ENCODE measurements at places on chromosomes 7 and 10.

DNA sequence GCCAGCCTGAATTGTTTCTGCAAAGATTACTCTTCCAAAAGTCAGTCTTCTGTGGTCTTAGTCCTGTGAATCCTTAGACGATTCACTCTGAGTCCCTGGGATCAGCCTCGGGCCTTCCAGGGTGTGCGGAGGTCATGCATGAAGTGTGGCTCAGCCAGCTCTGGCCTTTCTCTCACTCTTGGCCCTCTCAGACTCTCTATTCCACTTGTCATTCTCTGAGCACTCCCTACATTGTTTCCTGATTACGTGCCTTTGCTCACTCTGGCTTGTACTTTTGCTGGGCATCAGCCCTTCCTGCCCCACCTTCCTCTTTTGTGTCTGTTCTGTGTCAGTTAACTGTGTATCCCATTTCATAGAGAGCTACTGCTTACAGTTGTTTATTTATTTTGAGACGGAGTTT, 36.0 kb downstream of the CCNY start:
- no peak for DNase-seq

- DNase-seq: no peak
Measured at GRCh38 chr7:66250711-66251110, 45.6 kb downstream of the TPST1 start.

DNA sequence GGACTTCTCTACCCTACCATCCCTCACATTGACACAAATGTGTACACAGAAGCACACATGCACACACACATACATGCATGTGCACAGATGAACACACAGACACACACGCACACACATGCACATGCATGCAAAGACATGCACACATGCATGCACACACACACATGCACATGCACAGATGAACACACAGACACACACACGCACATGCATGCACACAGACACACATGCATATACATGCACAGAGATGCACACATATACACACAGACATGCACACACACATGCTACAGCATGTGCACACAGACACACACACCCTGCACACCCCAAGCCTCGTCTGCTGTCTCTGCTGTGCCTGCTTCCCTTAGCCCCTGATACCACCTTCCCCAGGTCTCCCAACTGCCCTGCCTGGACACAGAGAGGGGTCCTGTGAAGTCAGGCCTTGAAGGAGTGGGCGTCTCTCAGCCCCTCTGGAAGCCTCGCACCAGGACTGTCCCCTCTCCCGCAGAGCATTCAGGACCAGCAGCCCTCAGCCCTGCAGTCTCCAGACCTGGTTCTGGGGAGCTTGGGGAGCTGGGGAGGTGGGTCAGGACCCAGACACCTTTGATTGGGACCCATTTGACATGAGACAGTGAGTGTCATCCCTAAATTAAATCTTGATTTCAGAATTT, 181.8 kb downstream of the DNAJB6 start:
- DNase-seq: no peak

DNA sequence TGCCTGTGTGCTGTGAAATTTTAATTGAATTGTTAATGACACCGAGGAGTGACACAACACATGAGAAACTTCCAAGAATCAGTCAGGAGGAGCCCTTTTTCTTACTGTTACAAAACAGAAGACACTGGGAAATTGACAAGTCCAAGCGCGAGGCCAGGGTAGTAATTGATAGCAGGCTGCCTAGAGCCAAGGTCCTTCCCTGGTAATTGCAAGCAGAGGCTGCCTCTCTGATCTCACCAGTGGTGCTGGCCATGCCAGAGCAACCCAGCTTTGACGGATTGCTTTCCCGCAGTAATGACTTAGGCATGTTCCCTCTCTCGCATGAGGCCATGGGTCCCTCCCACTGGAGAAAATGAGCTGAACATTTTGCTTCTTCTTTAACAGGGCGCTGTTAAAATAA, 111.5 kb downstream of the LRMDA start:
- DNase-seq: no peak

GRCh38 chr10:128576943-128577670, 450.9 kb upstream of the MKI67 start:
- no peak for DNase-seq

- no peak for DNase-seq
Measured at GRCh38 chr7:44912775-44913347, 27.5 kb upstream of the PURB start.

GRCh38 chr10:118745056-118745455, 9.7 kb downstream of the CACUL1 start:
- no peak for DNase-seq

- no peak for DNase-seq
Measured at GRCh38 chr10:103854686-103855391, 537 bp downstream of the SH3PXD2A start.

GRCh38 chr10:27481486-27481885, 22.6 kb upstream of the RAB18 start:
- no peak for DNase-seq

GRCh38 chr10:17143055-17143690, 13.6 kb upstream of the CUBN start:
- no peak for DNase-seq

GRCh38 chr10:60367431-60367830, 22.2 kb downstream of the ANK3 start:
- DNase-seq: no peak

- DNase-seq: no peak
Measured at GRCh38 chr7:150895809-150896208, 43.5 kb downstream of the AOC1 start.

DNA sequence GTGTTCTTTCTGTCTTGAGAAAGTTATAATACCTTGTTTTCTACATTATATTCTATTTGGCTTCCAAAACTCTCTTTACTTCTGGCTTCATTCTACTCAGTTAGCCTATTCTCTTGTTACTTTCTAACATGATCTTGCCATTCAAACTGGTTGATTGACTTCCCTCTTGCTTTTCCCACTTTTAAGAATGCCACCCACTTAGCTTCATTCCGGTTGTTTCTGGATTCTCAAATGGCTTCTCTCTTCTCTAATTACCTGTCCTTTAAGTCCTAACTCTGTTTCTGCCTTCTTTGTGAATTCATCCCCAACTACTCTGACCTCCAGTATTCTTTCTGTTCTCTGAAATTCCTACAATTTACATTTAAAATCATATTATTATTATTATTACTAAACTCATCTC, 52.0 kb downstream of the ANKIB1 start:
- DNase-seq: no peak

GRCh38 chr10:49186613-49187012, 1.6 kb downstream of the TMEM273 start:
- no peak for DNase-seq

DNA sequence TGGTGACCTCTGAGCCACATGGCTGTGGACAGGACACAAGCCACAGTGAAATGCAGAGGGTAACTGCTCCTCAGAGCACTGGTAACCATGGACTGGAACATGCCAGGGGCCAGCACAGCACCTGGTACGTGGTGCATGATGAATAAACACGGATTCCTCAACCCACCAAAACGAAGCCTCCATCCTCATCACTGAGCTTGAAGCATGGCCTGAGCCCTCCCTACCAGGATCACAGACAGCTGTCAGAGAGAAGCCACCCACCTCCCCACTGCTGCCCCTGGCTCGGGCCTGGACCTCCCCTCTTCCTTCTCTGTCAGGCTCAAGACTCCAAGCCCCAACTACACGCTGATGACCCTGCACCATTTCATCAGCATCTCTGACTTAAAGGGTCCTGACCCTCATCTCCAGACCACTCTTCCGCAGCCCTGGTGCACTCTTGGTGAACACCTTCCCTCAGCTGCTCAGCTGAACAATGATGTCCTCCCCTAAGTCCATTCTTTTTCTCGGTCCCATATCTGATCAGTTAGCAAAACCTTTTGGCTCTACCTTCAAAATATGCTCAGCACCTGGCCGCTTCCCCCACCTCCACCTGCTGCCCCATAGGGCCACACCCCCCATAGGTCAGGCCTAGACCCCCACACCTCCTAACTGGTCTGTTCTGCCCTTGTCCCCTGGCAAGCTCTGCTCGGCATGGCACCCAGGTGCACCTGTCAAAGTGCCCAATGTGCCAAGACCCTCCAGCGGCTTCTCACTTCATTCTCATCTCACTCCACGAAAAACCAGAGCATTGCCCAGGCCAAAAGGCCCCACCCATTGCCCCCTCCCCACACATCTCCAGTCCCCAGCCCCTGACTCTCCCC, 141.1 kb downstream of the MAPK8 start:
- no peak for DNase-seq

All from activated T-helper 1 cell treated with Interleukin-2 at 50 U/mL for 16 hours (primary cell).